ENCODE measurements at places on chromosomes 4 and X. TPM values are rescaled to one million over a fixed set of nuclear protein-coding genes. Genes with fewer than 3 reads are reported as not detected.

F8A3 gene
- total RNA-seq = 5.6 TPM

HS3ST1 gene
- total RNA-seq = not detected

GRIA3 gene
- not detected for total RNA-seq

- no peak for DNase-seq
These were observed 164.8 kb downstream of the CHM start for GRCh38 chrX:85882601-85883000.

DNA sequence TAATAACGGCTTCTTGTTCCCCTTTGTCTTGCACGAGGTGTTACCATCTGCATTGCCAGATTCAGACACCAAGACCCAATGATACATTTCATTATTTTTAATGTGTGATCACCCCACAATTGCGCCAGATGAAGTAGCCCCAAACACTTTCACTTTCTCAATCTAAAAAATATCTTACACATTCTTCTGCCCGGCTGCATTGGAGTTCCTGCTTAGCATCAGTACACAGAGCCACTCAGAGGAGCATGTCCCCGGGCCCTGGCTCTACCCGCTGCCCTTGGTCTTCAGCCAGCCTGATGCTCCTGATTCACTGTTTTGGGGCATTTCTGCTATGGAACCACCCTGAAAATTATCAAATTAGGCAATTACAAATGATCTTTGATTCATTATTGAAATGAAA is 66.0 kb upstream of the TENM3 start:
- no peak for DNase-seq

- no peak for DNase-seq
These were observed 6.5 kb upstream of the USP46 start for GRCh38 chr4:52665592-52665991.

DNA sequence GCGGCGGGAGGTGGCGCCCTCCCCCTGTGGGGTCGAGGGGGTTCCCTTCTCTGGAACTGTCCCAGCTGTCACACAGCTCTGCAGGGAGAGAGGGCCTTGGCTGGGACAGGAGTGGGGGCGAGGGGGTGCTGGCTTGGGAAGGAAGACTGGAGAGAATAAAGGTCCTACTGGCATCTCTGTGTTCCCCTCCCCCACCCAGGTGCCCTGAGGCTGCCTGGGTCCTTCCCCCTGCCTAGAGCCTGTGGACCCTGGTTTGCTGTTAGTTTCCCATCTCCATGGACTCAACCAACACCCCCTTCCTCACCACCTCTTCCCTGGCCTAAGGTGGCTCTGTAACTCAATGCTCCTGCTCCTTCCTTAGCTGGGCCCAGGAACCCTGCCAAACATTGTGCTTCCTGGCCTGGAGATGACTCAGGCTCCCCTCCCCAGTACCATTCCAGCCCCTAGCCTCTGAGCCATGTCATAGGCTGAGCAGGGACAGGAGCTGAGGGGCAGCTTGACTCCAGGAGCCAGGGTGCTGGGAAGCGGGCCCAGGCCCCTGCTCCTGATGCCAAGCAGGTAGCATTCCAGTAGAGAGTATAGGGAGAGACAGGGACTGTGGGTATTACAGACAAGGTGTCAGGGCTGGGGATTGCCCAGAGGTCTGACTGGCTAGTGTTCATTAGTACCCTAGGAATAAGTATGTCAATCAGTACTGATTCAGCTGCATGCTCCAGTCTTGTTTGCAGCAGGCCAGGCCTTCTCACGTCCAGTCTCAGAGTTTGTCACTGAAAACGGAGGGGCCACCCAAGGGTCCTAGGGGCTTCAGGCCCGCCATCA is 100.7 kb downstream of the EFNB1 start:
- DNase-seq = peak; percentile 63

- peak; percentile 4 for DNase-seq
These were observed 24.7 kb downstream of the ACE2 start for GRCh38 chrX:15576019-15576418.

- DNase-seq = no peak
These were observed 173.1 kb downstream of the TMEM47 start for GRCh38 chrX:34483980-34484379.

DNA sequence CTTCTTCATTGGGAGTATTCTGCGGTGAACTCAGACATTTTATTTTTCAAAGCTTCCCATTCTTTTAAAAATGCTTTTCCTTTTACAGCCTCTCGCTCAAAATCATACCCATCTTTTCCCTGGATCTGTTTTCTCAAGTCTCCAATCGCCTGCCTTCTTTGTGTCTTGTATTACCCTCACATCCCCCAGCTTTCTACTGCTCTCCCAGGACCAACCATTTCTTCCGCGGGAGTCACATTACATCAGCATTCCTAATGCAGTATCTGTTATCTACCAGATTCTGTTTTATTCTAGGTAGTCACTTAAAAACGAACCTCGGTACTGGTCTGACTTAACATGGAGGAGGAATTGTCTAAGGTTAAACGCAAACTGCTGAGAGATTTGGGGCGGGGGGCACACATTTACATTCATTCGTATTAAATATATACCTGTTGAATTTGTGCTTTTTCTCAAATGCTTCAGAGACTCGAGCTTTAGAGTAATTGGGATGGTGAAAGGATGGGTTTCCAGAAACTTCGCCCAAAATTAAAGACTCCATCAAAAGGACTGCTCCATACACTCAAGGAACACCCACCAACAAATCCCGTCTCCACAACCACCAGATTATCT is 493 bp upstream of the UCHL1 start:
- no peak for DNase-seq

GRCh38 chr4:71239365-71239764 is 99.5 kb upstream of the SLC4A4 start:
- no peak for DNase-seq

DNA sequence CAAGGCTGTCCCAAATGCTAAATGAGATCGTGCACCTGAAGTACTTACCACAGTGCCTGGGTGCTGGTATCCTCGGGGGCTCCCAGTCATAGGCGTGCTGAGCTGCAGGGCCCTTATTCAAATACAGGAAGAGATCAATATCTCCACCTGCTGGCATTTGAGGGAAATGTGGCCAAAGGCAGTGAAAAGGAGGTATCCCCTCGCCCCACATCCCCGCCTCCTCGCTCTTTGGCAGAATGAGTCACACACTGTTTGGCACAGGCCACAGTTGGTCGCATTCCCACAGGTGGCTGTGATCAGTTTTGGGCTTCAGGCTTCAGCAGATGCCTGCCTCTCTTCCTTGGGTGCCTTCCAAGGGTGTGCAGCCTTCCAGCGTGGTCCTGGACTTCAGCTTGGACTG is 28.4 kb downstream of the ZNF185 start:
- peak; percentile 66 for DNase-seq

- DNase-seq = no peak
These were observed 243.6 kb downstream of the ANK2 start for GRCh38 chr4:113293043-113293560.

DNA sequence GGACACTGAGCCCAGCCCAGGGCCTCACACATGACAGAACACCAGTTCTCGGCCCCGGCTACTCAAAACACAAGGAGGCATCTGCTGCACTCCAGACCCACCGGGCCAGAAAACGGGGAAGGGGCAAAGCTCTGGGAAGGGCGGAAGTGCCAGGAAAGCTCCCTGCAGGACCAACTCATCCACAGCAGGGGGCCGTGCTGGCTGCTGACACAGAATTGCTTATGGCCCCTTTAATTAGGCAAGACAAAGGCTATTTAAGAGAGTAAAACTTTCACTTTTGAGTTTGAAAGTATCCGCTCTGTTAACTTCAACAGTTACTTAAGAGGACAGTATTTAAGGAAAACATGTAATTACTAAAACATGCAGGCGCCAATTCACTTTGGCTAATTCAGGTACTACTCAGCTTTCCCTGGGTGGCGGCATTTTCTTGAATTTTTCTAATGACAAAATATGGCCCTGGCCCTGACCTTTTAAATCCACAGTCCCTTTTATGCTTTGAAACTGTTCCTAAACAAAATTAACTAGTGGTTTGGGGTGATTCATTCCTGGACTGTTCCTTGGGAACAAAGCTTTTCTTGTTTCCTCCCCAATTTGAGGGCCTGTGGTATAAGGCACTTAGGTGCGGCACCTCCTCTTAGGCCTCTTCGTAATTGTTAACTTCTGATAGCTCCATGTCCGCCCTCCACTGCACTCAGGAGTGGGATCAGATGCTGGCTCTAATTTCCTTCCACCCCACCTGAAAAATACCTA is 40.4 kb downstream of the NSG1 start:
- no peak for DNase-seq

DNA sequence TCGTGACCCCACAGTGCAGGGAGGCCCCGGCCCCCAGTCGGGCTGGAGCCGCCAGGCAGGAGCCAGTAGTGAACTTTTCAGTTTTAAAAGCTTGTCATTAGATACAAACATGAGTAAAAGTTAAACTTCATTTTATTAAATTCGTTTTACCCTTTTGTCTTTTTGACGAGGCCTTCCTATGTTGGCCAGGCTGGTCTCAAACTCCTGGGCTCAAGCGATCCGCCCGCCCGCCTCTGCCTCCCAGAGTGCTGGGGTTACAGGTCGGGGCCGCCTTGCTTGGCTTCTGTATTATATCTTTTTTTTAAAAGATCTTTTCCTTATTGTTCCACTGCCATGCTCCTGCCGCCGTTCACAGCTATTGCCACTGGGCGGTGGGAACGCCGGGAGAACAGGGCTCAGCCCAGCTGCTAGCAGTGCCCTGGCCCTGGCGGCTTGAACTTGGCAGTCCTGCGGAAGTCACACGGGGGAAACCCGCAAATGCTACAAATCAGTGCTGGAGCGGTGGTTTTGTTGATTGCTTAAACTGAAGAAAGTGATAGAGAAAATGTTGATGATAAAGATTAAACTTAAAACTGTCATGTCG is 968 bp upstream of the NELFA start:
- DNase-seq = no peak

- DNase-seq = no peak
These were observed 104.7 kb downstream of the NKX6-1 start for GRCh38 chr4:84394386-84394785.

DNA sequence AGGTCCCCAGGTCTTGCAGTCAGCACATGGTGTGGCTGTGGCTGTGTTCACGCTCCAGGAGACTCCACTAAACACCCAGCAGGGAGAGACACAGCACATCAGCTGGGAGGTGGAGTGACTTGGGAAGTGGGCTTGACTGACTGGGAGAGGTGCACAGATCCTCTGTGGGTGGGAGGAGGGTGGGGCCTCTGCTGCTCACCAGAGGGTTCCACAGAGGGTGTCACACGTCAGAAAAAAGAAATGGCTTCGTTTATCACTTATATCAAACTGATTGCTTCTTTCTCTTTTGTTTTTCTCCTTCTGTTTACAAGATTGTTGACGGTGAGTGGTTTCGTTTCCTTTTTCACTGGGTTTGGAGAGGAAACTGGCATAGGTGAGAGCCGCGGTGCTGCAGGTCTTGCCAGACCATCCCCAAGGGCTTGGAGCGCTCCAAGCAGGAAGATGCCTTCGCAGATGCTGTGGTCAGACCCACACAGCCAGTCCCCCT is 24.8 kb upstream of the FAM193A start:
- no peak for DNase-seq

DNA sequence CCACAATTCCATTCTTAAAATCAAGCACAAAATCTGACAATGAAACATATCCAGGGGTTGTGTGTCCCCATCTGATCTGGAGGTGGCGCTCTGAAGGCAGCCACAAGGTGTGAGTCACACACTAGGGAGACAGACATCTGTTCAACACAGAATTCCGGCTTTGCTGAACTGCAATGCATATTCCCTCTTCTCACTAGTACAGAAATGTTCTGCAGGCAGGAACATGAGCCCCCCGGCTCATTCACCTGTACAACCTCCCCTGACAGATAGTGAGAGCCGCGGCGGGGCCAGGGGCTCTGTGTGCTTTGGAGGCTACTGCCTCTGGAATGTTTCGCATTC is 41.9 kb downstream of the WDR1 start:
- peak; percentile 38 for DNase-seq

DNA sequence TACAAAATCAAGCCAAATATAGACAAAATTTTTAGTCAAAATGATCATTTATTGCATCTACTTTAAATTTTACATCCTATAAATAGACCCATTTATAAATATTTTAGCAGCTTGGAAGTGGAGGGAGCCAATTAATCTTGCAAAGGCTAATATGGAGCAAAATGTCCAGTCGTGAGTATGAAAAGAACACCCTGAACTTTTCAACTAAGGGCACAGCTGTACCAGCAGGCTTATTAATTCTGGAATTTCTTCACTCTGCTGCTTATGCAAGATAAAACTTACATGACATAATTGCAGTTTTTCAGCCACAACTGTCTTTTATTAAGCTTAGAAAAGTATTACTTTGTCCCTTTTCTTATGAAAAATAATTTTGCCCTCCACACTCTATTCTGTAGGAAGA is 22.9 kb upstream of the USP53 start:
- no peak for DNase-seq

DNA sequence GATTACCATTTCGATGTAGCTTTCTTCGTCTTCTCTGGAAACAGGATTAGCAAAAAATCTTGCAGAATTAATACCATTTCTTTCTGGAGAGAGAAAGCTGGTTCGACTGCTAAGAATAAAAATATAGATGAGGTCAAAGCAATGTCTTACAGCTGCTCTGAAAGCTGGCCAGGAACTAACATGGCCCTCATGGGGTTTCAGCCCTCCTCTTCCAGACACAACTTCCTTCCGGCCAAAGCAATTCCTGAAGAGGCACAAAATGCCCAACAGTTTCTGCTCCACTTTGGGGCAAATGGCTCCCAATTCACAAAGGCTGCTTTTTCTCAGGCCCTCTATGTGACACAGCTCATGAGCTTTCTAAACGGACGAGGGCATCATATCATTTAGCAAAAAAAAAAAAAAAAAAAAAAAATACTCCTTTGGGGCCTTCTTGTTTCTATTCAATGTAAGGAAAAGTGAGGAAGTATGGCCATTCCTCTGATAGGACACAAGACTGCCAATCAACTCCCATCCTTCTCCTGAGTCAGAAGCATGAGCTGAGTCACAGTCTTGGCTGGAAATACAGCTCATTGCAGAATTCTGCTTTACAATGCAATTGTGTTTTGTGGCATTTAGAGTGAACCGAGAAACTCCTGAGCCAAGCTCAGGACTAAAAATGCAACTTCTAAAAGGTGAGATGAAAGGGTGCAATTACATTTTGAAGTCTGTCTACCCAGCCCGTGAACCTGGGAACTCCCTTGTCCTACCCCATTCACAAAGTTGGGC is 42.7 kb upstream of the CTAG2 start:
- no peak for DNase-seq

DNA sequence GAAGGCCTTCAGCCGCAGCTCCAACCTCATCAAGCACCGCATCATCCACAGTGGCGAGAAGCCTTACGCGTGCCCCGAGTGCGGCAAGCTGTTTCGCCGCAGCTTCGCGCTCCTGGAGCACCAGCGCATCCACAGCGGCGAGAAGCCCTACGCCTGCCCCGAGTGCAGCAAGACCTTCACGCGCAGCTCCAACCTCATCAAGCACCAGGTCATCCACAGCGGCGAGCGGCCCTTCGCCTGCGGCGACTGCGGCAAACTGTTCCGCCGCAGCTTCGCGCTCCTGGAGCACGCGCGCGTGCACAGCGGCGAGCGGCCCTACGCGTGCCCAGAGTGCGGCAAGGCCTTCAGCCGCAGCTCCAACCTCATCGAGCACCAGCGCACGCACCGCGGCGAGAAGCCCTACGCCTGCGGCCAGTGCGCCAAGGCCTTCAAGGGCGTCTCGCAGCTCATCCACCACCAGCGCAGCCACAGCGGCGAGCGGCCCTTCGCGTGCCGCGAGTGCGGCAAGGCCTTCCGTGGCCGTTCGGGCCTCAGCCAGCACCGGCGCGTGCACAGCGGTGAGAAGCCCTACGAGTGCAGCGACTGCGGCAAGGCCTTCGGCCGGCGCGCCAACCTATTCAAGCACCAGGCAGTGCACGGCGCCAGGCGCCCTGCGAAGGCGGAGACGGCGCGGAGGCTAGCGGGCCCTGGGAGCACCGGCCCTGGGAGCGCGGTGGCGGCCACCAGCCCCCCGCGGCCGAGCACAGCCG is 9.8 kb downstream of the ZFP92 start:
- no peak for DNase-seq
